Activated naive CD4-positive, alpha-beta T cell treated with anti-CD3 and anti-CD28 coated beads, Interleukin-2, amount 50 U/mL, for 72 hours (primary cell): ENCODE measurements at places on chromosomes 12 and 14.

DNA sequence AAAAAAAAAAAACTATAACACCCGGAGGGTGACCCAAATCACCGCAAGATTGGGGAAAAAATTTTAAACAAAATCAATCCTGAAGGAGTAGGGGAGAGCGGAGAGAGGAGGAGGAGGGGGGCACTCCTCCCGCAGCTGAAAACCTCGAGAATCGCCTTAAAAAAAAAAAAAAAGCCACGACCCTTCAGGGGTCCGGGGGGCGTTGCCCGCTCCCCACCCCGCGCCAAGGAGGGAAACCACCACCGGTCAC, 254 bp downstream of the GTF2A1 start:
- no peak for DNase-seq

DNA sequence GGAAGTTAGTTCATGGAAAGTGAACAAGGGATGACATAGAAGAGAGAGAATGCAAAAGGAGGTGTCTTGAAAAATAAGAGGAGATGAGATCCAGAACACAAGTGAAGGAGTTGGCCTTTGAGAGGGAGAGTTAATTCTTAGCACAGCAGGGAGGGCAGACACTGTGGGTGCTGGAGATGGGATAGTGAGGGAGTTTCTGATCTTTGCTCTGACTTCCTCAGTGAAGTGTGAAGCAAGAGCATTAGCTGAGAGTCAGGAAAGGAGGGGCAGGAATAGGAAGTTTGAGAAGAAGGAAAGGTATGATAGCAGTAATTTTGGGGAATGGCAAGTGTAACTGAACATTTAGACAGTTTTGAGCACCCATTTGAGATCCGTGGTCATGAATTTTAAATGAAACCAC, 75.8 kb upstream of the COCH start:
- DNase-seq: no peak

GRCh38 chr12:14473707-14474287, 93.9 kb downstream of the PLBD1 start:
- no peak for DNase-seq

DNA sequence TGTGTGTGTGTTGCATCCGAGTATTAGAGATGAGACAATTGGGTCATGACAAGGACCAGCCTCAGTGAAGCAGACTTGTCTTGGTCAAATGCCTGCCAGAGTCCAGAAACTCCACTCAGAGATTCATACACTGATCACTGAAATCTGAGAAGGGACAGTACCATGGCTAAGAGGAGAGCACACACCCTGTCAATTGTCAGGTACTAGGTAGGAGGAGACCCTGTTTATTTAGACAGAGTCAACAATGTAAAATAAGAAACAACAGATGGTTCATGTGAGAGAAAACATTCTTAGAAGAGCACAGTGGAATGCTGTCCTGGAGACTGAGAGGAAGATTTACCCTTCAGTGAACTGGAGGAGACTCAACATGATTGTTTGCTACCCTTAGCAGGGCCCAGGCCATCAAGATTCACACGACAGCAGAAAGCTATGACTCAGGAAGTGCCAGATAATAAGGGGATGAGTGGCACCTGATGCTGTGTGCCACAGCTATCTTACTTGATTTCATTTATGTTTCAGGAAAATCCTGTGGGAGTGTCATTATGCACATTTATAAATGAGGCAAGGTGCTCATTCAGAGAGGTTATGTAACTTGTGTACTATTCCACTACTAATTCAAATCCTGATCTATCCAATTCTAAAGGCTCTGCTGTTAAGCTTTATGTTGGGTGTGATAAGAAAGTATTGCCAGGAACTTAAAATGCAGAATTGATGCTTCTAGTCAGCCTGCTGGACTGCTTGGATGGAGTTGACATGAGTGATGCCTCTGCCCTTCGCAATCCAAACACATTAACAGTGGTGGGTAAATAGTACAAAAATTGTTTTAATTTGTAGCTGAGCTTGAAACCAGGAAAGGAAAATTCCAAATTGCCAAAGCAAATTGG, 136.6 kb upstream of the NEDD1 start:
- DNase-seq: no peak

GRCh38 chr12:88998421-88998820, 353.9 kb downstream of the DUSP6 start:
- no peak for DNase-seq

DNA sequence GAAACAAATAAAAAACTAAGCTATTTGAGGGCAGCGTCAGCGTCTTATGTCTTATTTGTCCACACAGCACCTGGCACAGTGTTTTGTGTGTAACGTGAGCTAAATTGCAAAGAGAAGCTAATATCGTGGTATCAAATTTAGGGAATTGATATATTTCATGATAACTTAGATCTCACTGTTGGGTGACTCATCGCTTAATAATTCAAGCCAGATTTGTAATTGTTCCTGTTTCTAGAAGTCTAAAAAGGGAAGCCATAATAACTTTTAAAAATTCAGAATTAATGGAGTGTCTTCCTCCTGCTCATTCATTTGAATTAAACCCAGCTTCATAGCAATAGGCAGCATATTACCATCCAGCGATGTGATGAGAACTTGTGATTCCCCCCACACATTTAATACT, 214.7 kb downstream of the PDZRN4 start:
- no peak for DNase-seq

DNA sequence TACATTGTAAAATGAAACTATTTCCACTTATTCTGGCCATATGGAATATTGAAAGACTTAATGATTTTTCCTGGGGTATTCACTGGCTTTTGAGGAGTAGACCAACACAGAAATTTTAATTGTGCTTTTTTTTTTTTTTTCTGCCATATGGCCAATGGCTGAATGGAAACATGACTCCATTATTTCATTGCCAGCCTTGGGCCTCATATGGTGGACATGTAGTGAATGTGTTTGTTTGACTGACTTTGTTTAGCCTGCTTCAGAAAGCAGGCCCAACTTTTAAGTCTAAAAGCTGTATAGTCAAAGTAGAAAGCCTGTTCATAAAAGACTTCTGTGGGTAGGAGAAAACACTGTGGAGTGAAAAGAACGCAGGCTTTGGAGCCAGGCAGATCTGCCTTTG, 2.4 kb downstream of the GNG2 start:
- DNase-seq: no peak

DNA sequence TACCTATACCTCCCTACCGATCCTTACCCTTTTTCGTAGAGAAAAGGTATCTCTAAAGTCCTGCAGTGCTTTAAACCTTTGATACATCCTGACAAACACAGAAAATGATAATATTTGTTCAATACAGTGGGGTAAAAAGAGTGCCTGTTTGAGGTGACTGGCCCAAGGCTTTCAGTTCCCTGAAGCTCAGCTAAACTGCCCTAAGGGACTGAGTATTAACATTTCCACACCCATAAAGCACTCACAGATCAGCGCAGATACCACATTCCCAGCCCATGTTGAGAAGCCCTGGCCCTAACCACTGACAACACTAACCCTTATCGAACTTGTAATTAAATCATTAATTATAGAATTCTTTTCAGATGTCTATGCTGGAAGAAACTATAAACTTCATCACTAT, 108.7 kb downstream of the DIP2B start:
- no peak for DNase-seq

DNA sequence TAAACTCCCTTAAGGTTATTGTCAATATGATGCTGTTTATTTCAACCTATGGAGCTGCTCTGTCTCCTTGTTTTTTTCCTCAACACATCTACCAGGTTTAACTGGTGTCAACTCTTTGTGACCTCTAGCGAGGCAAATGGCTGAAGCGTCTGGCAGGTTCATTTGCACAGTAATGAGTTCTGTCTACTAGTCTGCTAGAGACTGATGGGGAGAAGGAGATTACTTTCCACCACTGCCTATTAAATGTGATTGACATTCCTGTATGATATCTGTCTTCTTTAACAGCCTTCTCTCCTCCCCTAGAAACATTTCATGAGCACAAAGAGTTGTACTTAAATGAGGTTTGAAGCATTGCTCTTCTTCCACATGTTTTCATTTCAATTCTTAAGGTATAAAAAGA, 253.7 kb downstream of the SLC6A15 start:
- DNase-seq: no peak

GRCh38 chr14:59811073-59811472, 59.5 kb downstream of the RTN1 start:
- no peak for DNase-seq

GRCh38 chr14:76564471-76565422, 188.8 kb downstream of the ESRRB start:
- no peak for DNase-seq

DNA sequence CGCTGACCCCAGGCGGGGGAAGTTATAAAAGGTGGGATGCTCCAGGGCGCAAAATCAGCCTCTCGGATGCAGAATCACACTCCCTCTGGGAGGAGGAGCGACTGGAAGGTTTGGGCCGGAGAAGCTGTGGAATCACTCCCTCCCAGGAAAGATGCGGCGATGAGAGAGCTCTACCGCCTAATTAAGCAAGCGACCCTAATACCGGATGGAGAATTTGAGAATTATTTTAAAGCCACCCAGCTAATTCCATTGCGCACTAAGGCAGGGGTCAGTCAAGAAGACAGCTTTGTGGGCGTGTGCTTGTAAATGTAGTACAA, 1.9 kb downstream of the COL2A1 start:
- no peak for DNase-seq

DNA sequence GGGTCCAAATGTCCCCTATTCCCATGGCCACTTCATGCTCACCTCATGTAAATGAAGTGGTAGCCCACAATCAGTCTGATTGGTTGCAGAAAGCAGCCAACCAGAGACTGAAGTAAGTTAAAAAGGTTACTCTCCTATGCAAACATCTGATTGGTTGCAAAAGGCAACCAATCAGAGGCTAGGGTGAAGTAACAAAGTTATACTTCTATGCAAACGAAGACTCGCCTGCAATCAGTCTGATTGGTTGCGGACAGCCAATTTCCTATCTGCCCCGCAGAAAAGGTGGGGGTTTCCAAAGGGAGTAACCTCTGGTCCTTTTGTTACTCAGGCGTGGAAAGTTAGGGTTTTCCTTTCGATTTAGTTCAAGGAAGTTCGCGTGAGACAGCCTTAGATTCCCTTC, 208.1 kb upstream of the NEDD1 start:
- DNase-seq: no peak

DNA sequence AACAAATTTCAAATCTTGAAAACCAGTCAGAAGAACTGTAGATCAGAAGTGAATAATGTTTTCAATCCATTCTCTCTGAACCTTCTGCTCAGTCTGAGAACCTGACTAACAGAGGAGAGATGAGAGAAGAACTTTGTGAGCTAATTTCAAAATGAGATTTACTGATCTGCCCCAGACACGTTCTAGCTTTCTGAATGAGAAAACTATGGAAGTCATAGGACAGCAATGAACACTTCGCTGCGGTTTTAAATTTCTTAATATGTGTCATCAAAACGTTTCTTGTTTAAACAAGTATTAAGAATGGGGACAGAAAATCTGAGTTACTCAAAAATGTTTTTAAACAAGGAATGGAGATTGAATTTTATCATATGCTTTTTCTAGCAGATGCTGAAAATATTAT, 66.6 kb upstream of the FAR2 start:
- DNase-seq: no peak

DNA sequence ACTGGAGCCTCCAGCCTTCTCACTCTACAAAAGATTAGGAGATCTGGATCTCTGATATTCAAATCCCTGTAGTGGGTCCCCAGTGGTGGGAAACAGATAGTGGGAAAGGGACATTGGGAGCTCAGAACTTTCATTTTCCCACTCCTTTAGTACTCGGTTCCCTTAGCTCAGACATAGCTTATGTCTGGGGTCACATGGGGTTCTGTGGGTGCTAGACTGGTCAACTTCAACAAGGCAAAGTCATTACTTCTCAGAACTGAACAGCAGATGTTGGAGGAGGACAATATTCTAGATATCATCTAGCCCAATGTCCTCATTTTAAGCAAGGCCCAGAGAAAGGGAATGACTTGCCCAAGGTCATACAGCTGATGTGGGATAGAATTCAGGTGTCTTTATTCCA, 19.5 kb upstream of the ITGA5 start:
- DNase-seq: no peak

- DNase-seq: no peak
These were observed 234.7 kb upstream of the E2F7 start for GRCh38 chr12:77299910-77300669.

- no peak for DNase-seq
These were observed 41.6 kb downstream of the USP15 start for GRCh38 chr12:62301799-62302133.
